Mesothelial cell of epicardium (in vitro differentiated cells): ENCODE measurements at places on chromosomes 13 and 19.

- DNase-seq = no peak
Measured at GRCh38 chr13:103147961-103148360, 81.7 kb upstream of the SLC10A2 start.

- no peak for DNase-seq
Measured at GRCh38 chr19:54606230-54606629, 12.8 kb downstream of the LILRA1 start.

DNA sequence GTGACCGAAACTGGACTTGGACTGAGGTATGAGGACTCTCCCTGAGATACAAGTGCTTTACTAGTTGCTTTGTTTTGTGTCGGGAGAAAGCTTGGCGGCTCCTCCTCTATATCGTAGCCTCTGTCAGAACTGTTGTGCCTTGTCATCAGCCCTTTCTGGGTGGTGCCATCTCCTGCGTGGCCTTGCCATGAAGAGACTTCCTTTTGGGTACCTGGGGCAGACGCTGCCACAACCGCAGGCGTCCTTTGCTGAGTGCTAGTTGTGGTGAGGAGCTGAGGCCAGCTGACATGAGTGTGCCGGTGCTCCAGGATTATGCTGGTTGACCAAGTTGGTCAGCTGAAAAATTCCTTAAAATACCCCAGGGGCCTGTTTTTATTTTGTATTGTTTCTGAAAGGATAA, 124.5 kb downstream of the AKAP11 start:
- no peak for DNase-seq

- DNase-seq = no peak
Measured at GRCh38 chr13:108083056-108083455, 132.3 kb downstream of the LIG4 start.

DNA sequence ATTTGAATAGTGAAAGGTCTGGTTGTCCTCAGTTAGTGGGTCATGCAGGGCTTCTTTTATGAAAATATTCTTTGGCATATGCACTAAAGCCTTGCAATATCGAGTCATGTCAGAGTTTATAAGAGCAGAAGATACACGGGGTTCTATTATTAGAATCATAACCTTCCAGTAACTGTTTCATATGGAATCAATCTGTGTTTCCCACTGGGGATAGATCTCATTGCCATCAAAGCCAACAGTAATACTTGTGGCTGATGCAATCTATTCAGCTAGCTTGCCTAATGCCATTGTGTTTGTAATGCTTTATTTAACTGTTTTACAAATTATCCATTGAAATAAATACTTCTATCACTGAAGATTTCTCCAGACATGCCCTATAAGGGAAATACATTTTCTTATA, 746.9 kb upstream of the PCDH9 start:
- no peak for DNase-seq

DNA sequence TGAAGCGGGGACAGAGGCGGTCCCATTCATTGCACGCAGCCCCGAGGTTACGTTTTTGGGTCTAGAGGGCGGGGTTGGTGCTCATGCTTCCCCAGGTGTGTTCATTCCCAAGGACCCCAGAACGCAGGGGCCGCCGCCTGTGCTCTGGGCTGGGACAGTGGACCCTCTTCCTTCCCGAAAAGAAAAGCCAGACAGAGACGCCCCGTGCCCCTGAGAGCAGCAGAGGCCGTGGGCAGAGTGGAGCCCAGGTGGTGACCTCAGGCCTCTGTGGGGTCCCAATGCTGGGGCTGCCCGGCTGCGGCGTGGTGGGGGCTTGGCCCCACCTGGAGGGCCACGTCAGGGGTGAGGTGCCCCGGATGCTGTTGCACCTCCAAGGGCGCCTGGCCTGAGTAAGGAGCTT, 15.4 kb downstream of the SGTA start:
- DNase-seq = no peak

GRCh38 chr19:38206928-38207327, 17.1 kb downstream of the DPF1 start:
- no peak for DNase-seq

GRCh38 chr13:24100188-24100587, 60.3 kb upstream of the SPATA13 start:
- no peak for DNase-seq

GRCh38 chr19:16825312-16826052, 3.7 kb upstream of the SIN3B start:
- peak; percentile 42 for DNase-seq

- DNase-seq = no peak
Measured at GRCh38 chr13:51978796-51979556, 32.3 kb downstream of the ATP7B start.

DNA sequence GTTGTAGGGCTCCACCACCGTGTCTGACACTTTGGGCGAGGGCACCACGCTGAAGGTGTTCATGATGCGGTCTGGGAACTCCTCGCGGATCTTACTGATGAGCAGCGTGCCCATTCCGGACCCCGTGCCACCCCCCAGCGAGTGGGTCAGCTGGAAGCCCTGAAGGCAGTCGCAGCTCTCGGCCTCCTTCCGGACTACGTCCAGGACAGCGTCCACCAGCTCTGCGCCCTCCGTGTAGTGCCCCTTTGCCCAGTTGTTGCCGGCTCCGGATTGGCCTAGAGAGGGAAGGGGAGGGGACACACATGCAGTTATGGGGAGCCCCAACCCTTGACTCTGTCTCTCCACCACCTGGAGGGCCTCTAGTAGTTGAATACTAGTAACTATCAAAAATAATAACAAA, 6.2 kb downstream of the TUBB4A start:
- DNase-seq = no peak

- DNase-seq = no peak
Measured at GRCh38 chr13:80038371-80038770, 302.6 kb downstream of the SPRY2 start.

DNA sequence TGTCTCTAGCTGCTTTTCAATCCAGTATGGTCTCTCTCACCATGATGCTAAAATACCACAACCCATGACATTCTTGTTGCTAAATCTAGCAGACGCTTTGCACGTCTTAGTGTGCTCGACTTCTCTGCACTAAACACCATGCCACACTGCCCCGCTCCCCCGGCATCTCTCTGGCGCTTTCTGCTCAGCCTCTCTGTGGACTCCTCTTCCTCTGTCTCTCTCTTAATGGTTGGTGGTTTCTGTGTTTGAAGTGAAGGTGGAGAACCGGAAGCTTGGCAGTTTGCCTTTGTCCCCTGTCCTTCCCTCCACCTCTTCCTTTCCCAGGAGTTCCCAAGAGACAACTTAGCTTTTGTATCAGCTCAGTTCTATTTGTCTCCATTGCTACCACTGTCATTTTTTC, 8.8 kb downstream of the ERCC5 start:
- DNase-seq = no peak
